GM18507 (cell line): ENCODE measurements at places on chromosomes 3 and 15.
A peak's percentile ranks its signal among the peaks of the same experiment; 100 is the strongest.

- DNase-seq: no peak
These were observed 10.0 kb downstream of the PXK start for GRCh38 chr3:58342676-58343075.

- no peak for DNase-seq
These were observed 148.9 kb upstream of the IL12A start for GRCh38 chr3:159839561-159840379.

- no peak for DNase-seq
These were observed 23.8 kb downstream of the ISL2 start for GRCh38 chr15:76360416-76360815.

GRCh38 chr15:58267051-58267450 lies 128.9 kb downstream of the AQP9 start:
- DNase-seq: no peak

DNA sequence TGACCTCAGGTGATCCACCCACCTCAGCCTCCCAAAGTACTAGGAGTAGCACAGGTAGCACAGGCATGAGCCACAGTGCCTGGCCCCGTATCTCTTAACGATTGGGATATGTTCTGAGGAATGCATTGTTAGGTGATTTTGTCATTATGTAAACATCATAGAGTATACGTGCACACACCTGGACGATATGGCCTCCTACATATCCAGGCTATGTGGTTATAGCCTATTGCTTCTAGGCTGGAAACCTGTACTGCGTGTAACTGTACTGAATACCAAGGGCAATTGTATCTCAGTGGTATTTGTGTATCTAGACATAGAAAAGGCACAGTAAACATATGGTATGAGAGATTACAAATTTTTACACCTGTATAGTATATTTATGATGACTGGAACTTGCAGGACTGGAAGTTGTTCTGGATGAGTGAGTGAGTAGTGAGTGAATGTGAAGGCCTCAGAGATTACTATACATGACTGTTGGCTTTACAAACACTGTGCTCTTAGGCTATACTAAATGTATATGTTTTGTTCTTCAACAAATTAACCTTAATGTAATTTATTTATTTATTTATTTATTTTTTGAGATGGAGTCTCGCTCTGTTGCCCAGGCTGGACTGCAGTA lies 120.7 kb downstream of the MBNL1 start:
- DNase-seq: no peak

DNA sequence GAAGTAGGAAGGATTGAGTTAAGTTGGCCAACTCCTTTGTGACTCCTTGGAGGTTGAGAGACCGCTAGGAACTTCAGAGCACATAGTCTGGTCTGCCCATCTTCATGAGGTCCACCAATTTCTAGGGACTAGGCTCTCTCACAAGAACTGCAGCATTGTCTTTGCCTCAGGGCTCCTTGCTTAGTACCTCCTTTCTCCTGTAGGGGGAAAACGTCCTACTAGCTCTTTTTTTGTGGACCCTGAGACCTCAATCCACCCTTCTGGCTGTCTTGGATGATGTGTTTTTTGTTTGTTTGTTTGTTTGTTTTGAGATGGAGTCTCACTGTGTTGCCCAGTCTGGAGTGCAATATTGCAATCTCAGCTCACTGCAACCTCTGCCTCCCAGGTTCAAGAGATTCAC lies 21.6 kb downstream of the REC114 start:
- DNase-seq: no peak

DNA sequence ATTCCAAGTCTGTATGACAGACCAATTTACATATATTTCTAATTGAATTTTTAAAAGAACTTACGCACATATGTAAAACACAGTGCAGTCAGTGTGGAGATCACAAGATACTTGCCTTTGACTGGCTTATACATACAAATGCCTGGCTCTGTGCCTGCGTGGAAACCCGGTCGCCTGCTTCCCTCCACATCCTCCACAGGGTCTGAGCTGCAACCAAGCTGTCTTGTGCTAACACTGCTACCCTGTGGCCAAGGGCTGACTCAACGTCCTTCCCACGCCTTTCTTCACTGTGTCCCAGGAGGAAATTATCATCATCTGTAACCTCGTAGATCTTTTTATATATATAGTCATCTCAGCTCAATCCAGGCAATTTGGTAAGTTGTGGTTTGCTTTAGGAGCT lies 117.0 kb downstream of the WNT7A start:
- no peak for DNase-seq

GRCh38 chr3:67017211-67017610 lies 19.1 kb downstream of the KBTBD8 start:
- DNase-seq: no peak

GRCh38 chr3:189900578-189900977 lies 220.1 kb downstream of the P3H2 start:
- no peak for DNase-seq

GRCh38 chr3:13570391-13571194 lies 21.7 kb downstream of the FBLN2 start:
- DNase-seq: no peak

- peak; percentile 44 for DNase-seq
These were observed at the start of gene MTHFS for GRCh38 chr15:79896634-79897379. TSS of gene MTHFS (minus strand) at chr15:79897014. CDS start at chr15:79896988, 26 bp downstream.

DNA sequence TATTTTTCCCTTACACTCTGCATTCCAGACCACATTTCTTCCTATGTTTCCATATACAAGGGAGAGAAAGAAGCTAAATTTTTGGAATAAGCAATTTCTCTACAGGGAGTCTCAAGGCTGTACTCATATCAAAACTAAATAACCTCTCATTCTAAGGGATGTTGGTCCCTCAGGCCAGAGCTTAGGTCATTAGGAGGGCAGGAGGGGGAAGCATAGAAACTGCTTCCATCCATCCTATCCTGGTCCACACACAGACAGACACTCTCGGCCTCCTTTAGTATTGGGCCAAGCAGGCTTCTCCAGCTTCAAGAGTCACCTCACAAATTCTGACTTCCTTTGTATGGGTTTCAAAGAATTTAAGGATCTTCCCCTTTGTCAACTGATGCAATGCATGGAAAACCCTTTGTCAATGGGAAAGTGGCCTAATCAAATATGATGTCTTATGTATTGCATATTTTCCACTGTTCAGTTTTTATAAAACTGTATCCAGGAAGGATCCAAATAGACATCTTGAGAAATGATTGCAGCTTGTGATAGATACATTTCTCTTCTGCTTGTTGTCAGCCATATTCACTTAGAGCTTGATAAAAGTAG lies 140.7 kb upstream of the RARB start:
- no peak for DNase-seq

GRCh38 chr3:194395778-194396538 lies 3.1 kb downstream of the GP5 start:
- no peak for DNase-seq

- no peak for DNase-seq
These were observed 198.2 kb downstream of the SSR3 start for GRCh38 chr3:156356537-156357363.

GRCh38 chr3:17798000-17798399 lies 55.6 kb upstream of the TBC1D5 start:
- no peak for DNase-seq

GRCh38 chr15:66743204-66743603 lies 41.2 kb downstream of the SMAD6 start:
- no peak for DNase-seq

DNA sequence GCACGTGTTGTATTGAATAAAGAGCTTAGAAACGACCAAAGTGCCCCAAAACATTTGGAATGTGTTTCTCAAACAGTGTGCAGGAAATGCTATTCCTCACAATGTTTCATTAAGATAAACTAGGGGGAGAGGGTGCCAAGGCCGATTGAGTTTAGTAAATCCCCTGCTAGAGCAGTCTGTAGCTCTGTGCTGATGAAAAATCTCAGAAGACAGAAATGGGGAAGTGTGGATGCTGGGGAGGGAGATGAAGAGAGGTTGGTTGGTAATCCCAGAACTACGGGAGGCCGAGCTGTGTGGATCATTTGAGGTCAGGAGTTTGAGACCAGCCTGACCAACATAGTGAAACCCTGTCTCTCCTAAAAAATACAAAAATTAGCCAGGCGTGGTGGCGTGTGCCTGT lies 121.2 kb downstream of the FOXB1 start:
- no peak for DNase-seq

GRCh38 chr15:100026041-100026440 lies 292.8 kb upstream of the LYSMD4 start:
- no peak for DNase-seq

DNA sequence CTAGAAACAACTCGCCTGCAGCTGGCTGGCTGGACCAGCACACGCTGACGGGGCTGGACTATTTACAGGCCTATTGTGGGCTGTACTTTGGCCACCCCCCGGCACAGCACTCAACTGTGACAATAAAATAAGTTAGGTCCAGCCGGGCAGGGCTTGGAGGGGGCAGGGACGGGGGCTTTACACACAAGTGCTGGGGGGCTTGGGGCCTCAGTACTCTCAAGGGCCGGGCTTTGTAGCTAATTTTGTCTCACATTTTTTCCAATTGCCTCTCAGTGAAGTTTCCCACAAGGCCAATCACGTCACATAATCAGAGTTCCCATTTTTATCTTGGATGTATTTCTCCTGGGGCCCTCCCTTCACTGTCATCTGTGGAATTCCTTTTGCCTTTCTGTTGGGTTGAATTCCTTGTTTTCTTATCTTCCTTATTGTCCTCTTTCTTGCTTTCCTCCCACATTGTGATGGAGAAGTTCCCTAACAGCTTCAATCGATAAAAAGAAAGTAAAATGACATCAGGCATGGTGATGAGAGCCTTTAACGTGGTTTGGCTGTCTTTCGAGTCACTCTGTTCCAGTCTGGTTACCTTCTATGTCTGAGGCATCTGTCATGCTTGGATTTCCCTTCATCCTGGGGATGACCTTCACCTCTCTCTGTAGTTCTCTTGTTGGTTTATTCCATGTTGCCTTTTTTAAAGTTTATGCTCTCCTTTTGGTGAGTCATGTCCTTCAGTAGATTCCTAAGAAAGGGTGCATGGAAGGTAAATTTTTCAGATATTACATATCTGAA lies 44.1 kb upstream of the CMTM7 start:
- no peak for DNase-seq

DNA sequence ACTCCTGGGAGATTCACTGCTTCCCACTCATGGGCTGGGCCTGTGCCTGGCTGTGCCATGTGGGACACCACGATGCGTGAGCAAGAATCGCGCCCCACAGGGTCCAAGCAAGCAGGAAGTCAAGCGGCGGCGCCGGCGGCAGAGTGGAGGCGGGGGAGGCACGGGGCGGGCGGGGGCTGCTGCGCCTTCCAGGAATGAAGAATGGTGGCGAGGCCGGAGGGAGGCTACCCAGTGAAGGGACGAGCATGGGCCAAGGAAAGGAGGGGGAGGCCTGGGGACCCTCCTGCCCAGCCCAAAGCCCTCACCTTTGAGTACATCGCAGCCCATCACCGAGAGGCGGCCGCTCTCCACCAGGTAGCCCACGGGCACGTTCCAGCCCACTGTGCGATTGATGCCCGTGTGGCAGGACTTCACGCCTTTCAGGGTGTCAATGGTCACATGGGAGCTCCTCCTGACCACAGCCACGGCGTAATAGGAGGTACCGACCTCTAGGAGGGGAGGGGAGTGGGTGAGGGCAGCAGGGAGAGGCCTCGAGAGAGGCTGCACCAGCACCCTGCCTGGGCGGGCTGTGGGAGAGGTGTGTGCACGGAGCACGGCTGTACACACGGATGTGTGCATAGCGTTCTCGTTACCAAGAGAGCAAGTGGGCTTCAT lies 5.5 kb downstream of the MELTF start:
- no peak for DNase-seq

- no peak for DNase-seq
These were observed 14.8 kb downstream of the SKIL start for GRCh38 chr3:170372190-170372879.
